AG08395 (cell line): ENCODE measurements at places on chromosomes 16 and 17.
A peak's percentile ranks its signal among the peaks of the same experiment; 100 is the strongest.

GRCh38 chr17:44205962-44206824, 6.5 kb upstream of the ATXN7L3 start:
- DNase-seq, result no peak

DNA sequence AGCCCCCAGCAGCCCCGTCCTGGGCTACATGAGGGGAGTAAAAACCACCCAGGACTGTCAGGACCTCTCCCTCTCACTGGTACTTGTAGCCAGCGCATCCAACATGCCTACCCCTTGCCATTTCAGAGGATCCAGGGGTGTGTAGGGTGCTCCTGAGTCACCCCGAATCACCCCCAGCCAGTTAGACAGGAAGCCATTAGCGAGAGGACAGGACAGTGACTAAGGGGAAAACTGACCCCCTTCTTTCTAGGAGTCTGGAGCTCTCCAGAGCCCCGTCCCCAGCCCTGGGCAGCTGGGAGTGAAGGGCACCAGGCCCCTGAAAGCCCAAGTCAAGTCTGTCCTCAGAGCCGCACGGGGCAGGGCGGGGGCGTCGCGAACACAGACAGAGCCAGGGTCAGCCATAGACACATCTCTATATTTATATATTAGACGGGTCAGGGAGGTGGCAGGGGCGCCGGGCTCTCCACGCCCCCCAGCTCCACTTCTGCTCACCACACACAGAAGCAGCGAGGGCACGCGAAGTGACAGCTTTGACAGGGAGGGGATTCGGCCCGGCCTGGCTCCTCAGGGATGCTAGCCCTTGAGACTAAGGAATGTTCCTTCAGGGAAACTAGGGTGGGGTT, 485 bp upstream of the GDPD3 start:
- peak; percentile 12 for DNase-seq

DNA sequence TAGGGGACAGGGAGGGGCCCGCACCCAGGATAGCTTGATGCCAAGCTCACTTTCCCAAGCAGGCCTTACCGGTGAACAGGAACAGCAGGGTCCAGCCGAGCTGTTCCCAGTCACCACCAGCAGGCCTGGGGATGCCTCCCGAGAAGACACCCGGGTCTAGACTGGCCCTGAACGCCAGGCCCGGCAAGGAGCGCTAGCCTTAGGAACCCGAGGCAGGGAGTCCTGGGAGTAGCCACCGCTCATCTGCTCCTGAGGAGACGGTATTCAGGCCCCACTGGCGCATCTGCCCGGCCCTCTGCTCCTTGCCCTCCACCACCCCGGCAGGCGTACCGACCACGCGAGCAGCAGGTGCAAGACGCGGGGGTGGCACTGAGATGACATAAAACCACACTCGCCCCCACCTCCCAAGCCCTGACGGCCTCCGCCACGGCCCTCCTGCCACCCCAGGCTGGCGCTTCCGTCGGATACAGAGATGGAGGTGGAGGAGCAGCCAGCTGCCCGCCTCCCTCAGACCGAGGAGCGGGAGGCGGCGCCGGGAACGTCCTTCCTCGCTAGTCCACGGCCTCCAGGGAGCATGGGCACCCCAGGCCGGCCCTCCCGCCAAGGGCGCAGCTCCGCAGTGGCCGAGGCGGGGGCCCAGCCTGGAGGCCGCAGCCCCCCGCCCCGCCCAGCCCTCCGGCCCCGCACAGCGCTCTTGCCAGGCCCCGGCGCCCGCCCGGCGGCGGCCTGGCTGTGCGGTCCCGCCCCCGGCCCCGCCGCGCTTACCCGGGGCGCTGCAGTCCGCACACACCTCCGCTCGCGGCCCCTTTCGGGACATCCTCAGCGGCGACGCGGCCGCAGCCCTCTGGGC, 661 bp downstream of the GIT1 start:
- no peak for DNase-seq

DNA sequence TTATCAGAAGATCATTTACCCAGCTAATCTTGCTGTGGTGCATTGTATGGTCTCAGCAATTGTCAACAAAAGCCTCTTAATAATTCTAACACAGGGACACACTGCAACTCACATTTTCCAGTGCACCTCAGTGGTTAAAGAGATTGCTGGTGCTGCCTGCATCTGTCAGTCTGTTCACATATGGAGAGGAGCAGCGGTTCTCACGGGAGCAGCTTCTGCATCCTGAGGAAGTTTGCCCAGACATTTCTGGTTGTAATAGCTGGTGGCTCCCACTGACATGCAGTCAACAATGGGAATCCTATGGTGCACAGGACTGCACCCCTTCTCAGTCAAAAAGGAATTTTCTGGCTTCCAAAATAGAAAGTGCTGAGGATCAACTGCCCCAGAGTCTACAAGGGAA, 7.8 kb downstream of the GGA2 start:
- DNase-seq, result no peak

- peak; percentile 40 for DNase-seq
These were observed 109.9 kb downstream of the GNAO1 start for GRCh38 chr16:56300891-56301850.

DNA sequence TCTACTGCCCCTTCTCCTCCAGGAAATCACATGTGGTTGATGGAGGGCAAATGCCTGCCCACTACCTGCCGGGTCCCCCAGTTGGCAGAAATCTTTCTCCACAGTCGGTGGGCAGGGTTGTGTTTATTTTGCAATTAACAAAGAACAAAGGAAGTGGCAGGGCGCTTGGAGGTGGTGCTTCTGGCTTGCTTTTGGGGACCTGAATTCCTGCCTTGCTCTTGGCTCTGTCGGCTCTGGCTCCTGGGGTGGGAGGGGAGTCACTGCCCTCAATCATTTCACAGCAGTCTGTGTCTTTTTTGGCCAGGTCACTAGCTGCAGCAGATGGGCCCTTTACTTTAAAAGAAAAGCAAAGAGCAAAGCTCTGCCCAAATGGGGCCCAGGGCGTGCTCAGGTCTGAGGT, 69.2 kb downstream of the C16orf78 start:
- DNase-seq, result no peak

GRCh38 chr17:63589646-63590045, 11.0 kb upstream of the TACO1 start:
- no peak for DNase-seq

GRCh38 chr16:4523686-4524085, 14.9 kb downstream of the CDIP1 start:
- DNase-seq, result no peak

GRCh38 chr17:19911033-19911432, 43.3 kb upstream of the ULK2 start:
- DNase-seq, result no peak

DNA sequence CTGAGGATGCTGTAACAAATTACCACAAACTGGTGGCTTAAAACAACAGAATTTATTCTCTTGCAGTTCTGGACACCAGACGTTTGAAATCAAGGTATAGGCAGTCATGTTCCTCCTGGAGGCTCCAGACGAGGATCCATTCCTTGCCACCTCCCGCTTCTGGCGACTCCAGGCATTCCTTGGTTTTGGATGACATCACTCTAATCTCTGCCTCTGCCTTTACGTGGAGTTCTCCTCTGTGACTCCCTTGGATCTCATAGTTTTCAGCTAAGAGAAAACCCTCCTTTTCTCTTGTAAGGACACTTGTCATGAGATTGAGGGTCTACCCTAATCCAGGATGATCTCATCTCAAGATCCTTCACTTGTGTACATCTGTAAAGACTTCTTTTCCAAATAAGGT, 31.4 kb upstream of the HS3ST3B1 start:
- DNase-seq, result no peak

- DNase-seq, result no peak
These were observed 181.9 kb upstream of the ZNF469 start for GRCh38 chr16:88200896-88201185.

GRCh38 chr16:49799172-49799571, 56.7 kb downstream of the ZNF423 start:
- no peak for DNase-seq

- DNase-seq, result peak; percentile 78
These were observed 30.3 kb upstream of the LRRC37A start for GRCh38 chr17:46264456-46265198.

- DNase-seq, result no peak
These were observed 8.8 kb upstream of the NR1D1 start for GRCh38 chr17:40108970-40109824.

DNA sequence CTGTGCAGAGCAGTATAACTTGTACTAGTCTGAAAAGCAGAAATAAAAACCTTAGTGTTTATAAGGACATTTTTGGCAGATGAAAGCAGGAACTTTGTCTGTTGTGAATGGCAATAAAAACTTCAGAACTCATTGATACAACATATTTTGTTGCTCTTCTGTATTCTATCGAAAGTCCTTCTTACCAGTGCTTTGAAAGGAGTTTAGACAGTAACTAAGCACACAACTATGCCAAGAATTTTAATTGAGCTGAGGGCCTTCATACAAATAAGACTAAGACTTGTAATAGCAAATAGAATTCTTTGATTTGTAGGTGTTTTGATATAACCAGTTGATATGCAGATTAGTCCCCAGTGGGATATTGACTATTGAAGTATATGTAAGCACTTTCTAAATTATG, 308.4 kb downstream of the ZFHX3 start:
- DNase-seq, result peak; percentile 31

GRCh38 chr16:3282103-3282729, 1.1 kb upstream of the ZNF263 start:
- no peak for DNase-seq

GRCh38 chr16:2204416-2205103, 694 bp upstream of the MLST8 start:
- no peak for DNase-seq

DNA sequence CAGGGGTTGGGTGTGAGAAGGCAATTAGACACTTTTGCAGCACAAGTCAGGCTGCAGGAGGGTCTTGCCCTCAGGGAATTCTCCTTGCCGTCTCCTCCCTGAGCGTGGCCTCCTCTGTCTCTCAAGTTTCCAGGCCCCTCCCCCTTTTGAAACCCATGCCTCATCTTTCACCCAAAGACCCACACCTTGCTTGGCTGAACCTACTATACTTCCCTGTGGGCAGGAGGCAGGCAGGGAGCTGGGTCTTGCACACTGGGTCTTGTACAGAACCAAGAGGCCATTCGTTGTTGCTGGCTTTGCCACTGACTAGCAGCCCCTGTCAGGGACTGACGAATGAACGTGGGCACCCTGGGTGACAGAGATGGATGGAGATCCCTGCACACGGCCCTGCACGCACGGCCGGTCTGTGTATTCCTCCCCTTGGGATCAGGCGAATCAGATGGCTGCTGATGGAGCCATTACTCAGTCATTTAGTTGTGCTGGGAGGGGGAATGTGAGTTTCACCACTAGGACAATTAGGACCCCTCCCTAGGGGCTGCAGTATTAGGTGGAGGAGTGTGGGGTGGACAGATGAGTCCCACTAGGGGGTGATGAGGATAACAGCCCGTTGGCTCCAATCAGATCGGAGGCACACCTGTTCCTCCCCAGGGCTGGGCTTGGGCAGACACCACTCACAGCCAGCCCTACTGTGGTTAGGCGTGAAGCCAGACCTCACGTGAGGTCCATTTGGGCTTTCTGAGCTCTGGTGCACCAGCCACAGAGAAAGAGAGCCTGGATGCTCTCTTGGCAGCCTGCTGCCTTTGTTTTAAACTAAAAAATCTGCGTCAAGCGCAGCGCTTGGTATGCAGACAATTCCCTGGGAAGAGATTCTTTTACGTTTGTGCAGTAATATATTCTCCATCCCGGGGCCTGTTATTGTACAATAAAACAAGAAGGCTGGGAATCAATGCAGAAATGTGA, 167.7 kb upstream of the WSCD1 start:
- no peak for DNase-seq

DNA sequence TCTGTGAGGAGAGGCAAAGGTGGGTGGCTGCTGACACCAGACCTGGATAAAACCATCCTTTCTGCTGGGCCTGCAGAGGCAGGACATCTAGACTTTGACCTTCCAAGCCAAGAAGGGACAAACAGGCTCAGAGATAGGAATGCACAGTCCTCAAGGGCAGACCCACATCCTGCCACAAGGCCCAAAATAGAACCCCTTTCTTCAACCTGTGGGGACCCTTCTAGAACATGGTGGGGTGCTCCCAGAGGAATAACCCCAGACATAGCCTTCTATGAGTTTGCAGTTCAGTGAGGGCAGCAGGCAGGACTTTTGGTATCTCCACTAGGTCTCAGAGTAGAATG, 3.8 kb upstream of the CBFB start:
- DNase-seq, result no peak

GRCh38 chr17:27888945-27889344, 4.2 kb downstream of the LYRM9 start:
- DNase-seq, result peak; percentile 10

DNA sequence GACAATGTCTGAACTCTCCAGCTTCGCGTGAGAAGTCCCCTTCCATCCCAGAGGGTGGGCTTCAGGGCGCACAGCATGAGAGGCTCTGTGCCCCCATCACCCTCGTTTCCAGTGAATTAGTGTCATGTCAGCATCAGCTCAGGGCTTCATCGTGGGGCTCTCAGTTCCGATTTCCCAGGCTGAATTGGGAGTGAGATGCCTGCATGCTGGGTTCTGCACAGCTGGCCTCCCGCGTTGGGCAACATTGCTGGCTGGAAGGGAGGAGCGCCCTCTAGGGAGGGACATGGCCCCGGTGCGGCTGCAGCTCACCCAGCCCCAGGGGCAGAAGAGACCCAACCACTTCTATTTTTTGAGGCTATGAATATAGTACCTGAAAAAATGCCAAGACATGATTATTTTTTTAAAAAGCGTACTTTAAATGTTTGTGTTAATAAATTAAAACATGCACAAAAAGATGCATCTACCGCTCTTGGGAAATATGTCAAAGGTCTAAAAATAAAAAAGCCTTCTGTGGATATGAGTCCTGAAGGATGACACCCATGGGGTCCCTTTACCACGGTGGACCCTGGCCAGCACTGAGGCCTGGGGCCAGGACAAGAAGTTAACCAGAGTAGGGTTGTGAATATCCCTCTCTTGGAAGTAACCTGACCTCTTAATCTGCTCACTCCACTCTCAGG, 10.5 kb upstream of the ITGAD start:
- peak; percentile 75 for DNase-seq

DNA sequence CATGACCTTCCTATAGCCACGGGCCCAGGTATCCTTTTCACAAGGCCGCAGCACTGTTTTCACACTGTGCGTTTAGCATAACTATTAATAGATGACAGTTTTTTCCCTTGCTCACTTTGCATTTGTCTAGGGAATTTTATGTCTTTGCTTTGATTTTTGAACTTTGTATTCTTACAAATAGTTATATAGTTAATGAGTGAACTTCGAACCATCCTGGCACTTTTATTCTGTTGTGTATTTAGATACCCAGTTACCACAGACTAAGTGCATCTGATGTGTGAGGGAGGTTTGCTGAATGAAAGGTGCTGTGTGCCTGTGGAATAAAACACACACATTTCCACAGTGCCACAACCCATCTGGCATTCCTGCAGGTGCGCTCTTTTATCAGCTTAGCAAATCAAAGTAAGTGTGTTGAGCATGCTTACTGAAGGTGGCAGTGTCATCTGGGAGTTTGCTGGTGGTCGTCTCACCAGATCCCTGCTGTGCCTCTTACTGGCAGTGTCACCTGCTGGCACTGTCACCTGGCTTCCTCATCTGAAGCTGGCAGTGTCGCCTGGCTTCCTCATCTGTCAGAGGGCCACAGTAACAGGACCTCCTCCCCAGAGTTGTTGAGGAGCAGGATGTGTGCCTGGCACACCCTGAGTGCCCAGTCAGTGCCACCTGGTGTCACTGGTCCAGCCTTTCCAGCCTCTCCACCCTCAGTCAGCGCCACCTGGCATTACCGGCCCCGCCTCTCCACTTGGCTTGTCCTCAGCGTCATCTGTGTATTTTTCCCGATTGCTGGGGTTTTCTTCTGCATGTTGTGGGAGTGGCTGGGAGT, 37.6 kb downstream of the USP10 start:
- DNase-seq, result no peak
